DMS79 treated with DMSO at 0.1 percent for 48 hours (cell line): ENCODE measurements at places on chromosomes 7 and 10.

- no peak for DNase-seq
Measured at GRCh38 chr7:5635461-5636445, 145.7 kb downstream of the RNF216 start.

- DNase-seq, result no peak
Measured at GRCh38 chr10:126110489-126111180, 214.3 kb downstream of the FANK1 start.

GRCh38 chr10:32256613-32257437 lies 90.1 kb downstream of the EPC1 start:
- no peak for DNase-seq

- DNase-seq, result no peak
Measured at GRCh38 chr7:9250876-9251275, 817.5 kb downstream of the NXPH1 start.

GRCh38 chr7:44766416-44766801 lies 17.8 kb downstream of the ZMIZ2 start:
- DNase-seq, result no peak

- no peak for DNase-seq
Measured at GRCh38 chr10:86226781-86227201, 139.8 kb downstream of the GRID1 start.

DNA sequence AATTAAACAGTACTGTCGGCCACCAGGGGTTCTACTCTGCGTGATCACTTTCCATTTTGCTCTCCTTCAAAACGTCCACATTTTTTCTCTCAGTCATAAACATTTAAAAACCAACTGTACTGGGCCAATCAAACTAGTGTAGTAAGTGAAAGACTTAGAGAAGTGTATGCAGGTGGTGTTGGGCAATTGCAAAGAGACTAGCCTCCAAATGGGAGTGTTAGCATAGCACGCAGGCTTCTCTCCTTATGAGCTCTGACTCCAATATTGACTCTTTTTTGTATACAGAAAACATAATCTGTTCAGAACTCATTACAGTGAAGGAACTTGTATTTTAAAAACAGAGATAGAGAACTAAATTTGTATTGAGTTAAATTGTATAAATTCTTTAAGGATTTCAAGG lies 150.6 kb downstream of the SDK1 start:
- no peak for DNase-seq

GRCh38 chr7:80039251-80039884 lies 95.3 kb upstream of the GNAI1 start:
- no peak for DNase-seq

DNA sequence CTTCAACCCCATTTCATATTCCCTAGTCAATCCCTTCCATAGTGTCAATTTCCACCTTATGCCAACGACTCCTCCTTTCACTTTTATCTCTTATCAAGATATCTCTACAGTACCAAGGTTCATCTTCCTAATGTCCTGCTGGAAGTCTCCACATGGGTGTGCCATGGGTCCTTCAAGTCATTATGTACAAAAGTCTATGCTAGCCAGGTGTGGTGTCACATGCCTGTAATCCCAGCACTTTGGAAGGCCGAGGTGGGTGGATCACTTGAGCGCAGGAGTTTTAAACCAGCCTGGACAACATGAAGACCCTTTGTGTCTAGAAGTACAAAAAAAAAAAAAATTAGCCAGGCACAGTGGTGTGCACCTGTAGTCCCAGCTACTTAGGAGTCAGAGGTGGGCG lies 47.6 kb downstream of the PRTFDC1 start:
- DNase-seq, result no peak

DNA sequence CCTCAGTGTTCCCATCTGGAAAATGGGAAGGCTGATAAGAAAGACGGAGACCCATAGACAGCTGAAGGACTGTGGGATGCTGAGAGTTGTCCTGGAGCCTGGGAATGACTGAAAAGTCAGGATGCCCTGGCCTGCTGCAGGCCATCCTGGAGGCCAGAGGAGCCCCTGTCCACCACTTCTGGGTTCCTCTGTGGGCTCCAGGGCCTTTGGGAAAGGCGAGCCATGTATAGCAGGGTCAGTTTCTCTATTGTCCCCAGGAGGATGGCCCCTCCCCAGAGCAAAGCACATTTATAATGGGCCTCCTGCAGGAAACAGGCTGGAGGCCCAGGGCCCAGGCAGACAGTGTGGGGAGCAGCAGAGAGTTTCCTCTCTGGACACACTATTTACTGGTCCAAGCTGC lies 471.4 kb upstream of the MGMT start:
- DNase-seq, result no peak

- DNase-seq, result no peak
Measured at GRCh38 chr10:96074776-96075175, 31.4 kb downstream of the CCNJ start.

DNA sequence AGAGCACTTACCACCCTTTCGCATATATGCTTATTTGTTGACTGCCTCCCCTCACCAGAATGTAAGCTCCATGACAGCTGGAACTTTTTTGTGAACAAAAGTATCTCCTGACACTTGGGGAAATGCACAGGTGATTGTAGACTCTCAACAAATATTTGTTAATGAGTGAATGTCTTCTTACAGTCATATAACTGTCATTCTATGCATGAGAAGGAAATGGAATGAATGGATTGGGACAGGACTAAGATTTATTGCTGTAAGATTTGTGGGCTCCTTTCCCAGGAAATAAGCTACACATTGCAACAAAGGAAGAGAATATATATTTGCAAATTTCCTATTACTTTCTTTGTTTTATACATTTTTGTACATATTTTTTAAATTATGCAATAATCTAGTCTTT lies 48.5 kb downstream of the FEZF1 start:
- DNase-seq, result no peak

GRCh38 chr10:128741680-128742079 lies 615.5 kb upstream of the MKI67 start:
- no peak for DNase-seq

- DNase-seq, result no peak
Measured at GRCh38 chr7:73463260-73463659, 29.7 kb downstream of the FZD9 start.

GRCh38 chr7:149718730-149719049 lies 54.7 kb downstream of the ZNF467 start:
- DNase-seq, result no peak

DNA sequence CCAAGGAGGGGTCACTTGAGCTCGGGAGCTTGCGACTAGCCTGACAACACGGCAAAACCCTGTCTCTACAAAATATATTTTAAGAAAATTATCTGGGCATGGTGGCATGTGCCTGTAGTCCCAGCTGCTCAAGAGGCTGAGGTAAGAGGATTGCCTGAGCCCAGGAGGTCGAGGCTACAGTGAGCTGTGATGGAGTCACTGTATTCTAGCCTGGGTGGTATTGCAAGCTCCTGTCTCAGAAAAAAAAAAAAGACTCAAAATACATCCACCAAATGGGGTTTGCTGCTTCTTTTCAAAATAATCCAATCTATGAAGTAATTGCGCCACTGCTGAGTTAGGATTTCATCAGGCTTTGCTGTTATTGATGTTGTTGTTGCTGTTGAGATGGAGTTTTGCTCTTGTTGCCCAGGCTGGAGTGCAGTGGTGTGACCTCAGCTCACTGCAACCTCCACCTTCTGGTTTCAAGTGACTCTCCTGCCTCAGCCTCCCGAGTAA lies 11.1 kb upstream of the VIM start:
- no peak for DNase-seq

GRCh38 chr10:84783386-84783785 lies 455.0 kb downstream of the CCSER2 start:
- DNase-seq, result peak; percentile 5

DNA sequence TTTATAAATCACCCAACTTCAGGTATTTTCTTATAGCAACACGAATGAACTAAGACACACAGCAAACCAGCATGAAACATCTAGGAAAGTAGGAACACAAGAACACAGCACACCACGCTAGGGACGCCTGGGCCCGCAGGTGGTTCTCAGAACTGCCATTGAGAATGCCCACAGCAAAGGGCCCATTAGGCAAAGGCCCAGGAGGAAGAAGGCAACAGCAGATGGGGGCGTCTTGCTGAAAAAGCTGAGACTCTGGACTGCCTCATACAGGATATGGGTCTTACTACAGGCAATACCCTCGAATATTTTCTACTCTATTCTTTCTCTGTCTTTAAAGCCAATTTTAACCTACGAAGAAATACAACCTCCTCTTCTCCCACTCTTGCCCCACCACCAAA lies 77.3 kb downstream of the PARD3 start:
- DNase-seq, result no peak

DNA sequence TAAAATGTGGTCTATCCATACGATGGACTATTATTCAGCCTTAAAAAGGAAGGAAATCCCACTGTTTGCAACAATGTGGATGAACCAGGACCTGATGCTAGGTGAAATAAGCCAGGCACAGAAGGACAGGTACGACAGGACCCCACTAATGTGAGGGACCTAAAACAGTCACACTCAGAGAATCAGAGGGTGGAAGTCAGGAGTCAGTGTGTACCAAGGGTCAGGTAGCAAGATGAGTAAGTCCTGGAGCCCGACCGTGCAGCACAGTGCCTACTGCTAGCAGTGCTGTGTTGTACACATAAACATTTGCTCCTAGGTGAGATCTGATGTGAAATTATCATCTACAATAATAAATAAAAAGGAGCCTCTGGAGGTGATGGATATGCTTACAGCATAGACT lies 322.3 kb downstream of the GLRX3 start:
- no peak for DNase-seq

DNA sequence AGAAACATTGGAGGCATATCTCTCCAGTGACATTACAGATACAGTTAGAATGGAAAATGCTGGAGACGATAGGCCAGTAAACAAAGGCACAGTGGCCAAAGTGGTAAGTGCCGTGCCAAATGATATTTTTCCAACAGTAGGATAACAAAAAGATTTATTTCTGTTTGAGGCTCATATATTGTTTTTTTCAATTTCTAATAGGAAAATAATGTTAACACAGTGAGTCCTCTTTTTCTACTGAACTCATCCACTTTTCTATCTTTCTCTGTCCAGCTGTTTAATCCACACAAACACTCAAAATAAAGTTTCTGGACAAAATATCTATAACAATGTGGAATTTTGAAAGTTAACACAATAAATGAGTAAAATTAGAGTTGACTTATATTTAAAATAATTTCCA lies 201.3 kb downstream of the SEMA3E start:
- no peak for DNase-seq

- no peak for DNase-seq
Measured at GRCh38 chr7:43646603-43647338, 63.9 kb downstream of the STK17A start.

GRCh38 chr10:72080042-72080975 lies 8.0 kb downstream of the SPOCK2 start:
- DNase-seq, result no peak

- DNase-seq, result no peak
Measured at GRCh38 chr10:43027331-43027955, 49.4 kb upstream of the RET start.

GRCh38 chr7:35691827-35692307 lies 3.1 kb downstream of the HERPUD2 start:
- no peak for DNase-seq

- DNase-seq, result no peak
Measured at GRCh38 chr7:66925255-66925654, 4.2 kb downstream of the TMEM248 start.

DNA sequence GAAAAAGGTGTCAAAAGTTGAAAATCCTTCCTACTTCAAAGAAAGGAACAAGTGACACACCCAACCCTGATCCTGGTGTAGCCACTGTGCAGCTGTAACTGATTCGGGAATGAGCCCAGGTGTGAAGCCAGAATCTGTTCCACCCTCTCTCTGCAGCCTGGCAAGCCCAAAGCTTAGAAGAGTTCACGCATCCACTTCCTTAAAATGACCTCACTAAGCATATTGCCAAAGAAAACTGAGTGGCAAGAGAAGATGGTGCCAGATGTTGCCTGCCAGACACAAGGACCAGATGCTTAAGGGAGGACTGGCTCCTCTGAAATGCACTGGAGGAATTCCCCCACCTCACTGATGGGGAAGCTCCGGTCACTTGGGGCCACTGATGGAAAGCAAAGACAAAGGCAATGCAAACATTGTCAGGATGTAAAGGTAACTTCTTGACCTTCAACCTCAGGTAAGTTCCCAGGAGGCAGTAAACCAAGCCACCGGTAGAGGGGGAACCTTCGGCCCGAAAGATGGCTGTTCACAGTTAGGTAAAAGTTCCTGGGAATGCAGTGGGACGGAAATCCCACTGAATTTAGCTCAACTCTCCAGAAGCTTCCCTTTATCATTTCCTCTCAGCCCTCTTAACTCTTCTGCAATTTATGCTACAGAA lies 554.9 kb downstream of the KCNMA1 start:
- DNase-seq, result no peak

GRCh38 chr10:71337219-71337701 lies 18.2 kb downstream of the SLC29A3 start:
- peak; percentile 63 for DNase-seq

DNA sequence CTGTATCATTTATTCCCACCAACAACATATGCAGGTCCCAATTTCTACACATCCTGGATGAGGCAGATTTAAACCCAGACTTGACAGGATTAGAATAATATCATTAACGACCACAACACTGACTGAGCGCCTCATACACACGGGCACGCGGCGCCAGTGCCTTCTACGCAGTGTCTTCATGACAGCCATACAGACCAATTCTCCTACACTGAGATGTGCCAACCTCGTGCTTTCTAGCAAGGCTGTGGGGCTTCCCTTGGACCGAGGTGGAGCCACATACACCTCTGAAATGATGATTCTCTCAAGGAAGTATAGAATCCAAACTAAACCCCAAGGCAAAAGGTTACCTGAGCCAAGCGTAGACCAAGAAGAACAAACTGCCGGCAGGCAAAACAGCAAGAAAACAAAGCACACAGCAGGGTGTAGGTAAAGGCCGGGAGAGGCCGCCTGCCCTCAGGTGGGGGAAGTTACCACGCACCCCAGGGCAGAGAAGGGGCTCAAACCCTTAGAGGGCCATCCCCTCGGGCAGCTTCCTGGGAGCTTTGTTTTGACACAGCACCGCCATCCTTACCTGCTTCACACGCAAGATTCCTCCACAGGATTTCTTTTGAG lies 75.8 kb downstream of the DLG5 start:
- DNase-seq, result no peak

DNA sequence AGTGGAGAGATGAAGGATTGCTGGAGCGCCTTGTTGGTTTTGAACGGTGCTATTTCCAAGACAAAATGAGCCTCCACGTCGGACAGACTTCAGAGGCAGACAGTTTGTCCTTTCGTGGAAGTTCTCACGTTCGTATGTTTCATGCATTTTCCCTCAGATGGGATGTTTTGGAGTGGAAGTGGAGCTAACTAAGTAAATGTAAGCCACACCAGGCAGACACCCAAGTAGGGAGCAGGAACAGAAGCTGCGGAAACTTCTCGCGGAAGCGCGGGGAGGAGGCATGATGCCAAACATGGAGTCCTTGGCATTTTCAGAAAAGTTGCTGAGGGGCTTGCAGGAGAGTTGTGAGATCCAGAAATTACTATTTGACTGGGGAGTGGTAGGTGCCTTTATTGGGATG lies 145.6 kb upstream of the PRR15 start:
- DNase-seq, result no peak

DNA sequence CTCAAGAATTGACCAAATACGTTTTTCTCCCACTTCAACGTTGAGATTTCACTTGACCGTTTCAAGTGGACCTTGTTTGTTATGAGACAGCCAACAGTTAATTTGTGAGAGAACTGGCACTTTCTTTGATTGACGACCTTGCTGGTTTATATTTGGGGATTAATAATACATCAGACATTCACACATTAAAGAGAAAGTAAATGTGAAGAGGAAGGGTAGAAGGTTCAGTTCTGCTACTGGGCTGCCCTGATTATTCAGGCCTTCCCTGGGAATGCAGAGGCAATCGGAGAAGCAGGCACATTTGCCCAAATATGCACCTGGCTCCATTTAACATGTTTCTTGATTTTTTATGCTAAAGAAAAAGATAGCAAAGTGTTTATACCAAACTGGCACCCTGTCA lies 114.1 kb downstream of the POU6F2 start:
- peak; percentile 79 for DNase-seq
